ENCODE measurements at places on chromosomes 7 and 10.

- DNase-seq: peak; percentile 9
Observed at GRCh38 chr7:24466168-24466768, 107.0 kb upstream of the PALS2 start.

- DNase-seq: no peak
Observed at GRCh38 chr10:112857493-112857892, 92.6 kb upstream of the TCF7L2 start.

- no peak for DNase-seq
Observed at GRCh38 chr7:74325210-74325565, 36.0 kb downstream of the CLIP2 start.

- DNase-seq: no peak
Observed at GRCh38 chr10:15214237-15214636, 45.7 kb upstream of the NMT2 start.

- no peak for DNase-seq
Observed at GRCh38 chr7:22193450-22193983, 163.4 kb downstream of the RAPGEF5 start.

- no peak for DNase-seq
Observed at GRCh38 chr7:44536090-44536489, 5.0 kb downstream of the NPC1L1 start.

DNA sequence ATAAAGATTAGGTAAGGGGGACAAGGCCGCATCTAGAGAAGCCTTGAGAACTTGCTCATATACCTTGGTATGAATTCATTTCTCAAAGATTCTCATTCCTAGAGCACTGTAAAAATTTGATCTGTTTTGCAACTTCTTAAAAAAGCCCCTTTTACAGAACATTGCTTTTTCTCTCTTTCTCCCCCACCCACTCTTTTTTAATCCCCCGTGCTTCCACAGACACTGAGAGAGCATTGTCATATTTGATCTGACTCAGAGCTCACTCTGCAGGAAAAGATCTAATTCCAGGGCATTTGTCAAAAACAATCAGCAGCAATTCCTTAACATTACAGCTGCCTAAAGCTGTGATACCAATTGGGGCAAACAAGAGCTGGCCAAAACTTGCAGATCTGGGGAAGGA is 92.0 kb downstream of the ARHGAP22 start:
- DNase-seq: no peak

- DNase-seq: no peak
Observed at GRCh38 chr10:47033541-47034270, 122.5 kb downstream of the PTPN20 start.

GRCh38 chr7:47804767-47805545 is 143.3 kb downstream of the PKD1L1 start:
- DNase-seq: no peak

DNA sequence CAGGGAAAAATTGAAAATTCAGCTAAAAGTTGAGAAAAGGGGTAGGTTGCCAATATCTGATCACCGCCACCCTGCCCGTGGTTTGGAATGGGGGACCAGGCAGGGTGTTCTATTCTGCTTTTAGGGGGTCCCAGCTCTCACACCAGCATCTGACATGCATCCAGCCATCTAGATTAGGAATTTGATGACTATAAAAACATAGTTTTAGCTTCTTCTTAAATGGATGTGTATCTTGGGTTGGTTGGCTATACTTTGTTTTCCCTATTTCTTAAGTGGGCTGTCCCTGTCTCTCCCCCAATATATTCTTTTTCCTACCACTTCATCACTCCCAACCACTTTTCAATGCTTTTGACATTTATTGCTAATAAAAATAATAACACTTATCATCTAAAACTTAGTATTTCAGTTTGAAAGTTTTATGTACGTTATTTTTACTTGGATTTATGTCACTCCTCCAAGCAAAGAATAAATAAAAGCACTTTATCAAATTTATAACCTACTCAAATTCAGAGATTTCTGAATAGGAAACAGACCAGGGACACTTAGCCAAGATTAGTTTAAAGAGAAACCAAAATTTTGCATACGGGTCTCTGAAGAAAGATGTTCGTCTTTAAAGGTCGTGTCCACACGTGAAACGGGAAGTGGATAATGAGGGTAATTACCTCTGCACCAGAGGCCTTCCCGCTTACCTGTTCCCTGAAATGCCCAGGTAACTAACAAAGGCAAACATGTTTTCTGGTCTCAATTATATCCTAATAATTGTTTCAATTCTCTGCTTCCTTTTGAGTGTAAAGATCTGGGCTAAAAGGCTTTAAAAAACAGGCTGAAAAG is 233.2 kb upstream of the AUTS2 start:
- no peak for DNase-seq

DNA sequence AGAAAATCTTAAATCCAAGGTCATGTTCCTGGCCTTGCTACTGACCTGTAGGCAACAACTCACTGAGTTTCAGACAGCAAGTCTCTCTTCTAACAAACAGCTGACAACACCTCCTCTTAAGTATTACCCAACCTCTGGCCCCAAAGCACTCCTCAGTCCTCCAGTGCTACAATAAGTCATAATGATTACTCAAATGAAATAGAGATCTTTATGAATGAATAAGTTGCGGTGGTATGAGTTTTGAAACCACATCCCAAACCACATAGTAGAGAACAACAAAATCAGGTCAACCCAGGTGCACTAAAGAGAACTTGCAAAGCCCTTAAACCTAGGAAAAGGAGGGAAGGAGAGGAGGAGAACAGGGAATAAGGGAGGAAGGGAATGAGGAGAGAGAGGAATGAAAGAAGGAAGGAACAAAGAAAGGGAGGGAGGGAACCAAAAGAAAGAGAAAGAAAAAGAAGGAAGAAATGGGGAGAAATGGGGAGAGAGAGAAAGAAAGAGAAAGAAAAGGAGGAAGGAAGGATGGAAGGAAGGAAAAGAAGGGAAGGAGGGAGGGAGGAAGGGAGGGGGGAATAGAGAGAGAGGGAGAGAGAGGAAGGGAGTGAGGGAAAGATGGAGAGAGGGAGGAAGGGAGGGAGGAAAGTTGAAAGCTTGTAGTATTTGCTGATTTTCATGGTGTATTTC is 142.8 kb upstream of the CALCR start:
- DNase-seq: no peak

DNA sequence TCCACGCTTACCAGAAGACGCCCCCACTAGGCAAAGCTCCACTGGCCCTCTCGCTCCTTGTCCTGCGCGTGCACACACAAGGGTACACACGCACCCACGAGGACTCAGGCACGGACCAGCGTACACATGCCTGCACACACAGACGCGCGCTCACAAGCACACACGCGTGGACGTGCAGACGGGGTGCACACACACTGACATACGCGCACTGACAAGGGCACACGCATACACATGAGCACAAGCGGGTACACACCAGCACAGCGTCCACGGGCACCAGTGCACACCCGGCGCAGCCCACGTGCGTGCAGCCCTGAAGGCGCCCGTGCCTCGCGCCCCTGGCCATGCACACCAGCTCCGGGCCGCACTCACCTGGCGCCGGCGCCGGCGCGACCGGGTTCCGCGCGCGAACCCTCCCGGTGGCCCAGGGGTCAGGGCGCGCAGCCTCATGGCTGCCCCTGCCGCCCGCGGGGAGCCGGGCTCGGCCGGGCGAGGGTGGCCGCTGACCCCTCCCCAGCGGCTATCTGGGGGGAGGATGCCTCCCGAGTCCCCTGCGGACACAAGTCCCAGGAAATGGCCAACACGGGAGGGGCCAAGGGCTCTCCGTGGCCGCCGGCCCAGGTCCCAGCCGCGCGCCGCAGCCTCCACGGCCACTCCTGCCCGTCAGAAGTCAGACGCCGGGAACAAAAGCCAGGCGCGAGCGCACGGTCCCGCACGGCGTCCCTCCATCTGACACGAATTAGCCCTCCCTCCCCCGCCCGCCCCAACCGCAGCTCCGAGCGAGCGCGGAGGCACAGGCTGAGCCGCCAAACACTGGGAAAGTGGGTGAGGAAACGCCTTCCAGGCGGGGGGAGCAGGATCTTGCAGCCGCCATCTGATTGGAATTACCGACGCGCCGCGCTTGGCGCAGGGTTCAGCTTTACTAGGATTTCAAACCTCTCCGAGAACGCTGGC is 45.0 kb downstream of the TNS3 start:
- no peak for DNase-seq

DNA sequence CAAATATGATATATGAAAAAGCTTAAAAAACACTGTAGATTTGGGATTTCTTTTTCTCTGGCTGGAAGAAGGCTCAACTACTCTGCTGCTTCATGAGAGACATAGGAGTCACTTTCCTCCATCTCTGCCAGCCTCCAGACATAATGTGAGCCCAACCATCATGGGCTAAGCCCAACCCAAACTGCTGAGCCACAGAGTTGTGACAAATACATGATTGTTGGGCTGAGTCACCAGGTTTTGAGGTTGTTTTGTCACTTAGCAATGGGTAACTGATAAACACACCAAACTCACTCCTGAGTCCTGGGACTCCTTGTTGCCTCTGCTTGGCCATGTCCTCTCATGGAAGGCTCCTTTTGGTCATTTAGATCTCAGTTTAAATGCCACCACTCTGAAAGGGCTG is 381.8 kb upstream of the FZD8 start:
- peak; percentile 3 for DNase-seq

DNA sequence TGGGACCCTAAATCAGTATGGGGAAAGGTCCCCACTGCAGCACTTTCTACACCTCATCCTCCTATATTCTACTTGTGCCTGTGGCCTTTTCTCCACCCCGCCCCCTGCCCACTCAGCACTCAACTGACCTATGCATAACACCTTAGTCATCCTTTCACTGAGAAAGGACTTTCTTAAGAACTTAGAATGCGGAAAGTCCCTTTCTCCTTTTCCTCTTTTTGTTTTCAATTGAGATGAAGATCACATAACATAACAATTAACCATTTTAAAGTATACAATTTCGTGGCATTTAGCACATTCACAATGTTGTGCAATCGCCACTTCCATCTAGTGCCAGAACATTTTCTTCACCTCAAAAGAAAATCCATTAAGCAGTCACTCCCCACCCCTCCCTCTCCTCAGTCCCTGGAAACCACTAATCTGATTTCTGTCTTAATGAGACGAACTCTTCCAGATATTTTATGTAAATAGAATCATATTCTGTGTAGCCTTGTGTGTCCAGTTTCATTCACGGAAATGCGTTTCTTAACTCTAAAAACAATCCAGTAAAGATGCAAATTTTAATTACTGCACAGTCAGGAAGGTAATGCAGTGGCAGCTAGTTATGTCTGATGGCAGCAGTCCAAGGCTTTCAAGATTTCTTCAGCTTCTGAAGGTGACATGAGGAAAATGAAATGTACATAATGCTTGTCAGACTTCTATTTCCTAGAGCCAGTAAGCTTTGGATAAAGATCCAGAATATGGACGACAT is 41.7 kb downstream of the FAS start:
- no peak for DNase-seq

DNA sequence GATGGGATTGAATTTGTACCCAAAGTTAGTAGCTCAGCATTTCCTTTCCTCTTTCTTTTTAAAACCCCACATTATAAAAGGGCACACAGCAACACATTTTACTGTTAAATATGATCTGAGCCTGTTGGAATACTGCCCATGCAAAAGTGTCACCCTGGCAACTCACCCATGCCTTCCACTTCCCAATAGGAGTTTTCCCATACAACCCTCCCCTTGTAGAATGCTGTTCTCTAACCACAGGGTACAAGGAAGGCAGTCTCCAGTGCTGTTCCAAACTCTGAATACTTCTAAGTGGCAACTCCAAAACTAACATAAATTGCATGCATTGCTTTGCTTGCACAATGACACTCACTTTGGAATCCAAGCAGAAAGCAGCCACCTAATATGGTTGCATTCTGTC is 60.8 kb downstream of the NRCAM start:
- DNase-seq: no peak

DNA sequence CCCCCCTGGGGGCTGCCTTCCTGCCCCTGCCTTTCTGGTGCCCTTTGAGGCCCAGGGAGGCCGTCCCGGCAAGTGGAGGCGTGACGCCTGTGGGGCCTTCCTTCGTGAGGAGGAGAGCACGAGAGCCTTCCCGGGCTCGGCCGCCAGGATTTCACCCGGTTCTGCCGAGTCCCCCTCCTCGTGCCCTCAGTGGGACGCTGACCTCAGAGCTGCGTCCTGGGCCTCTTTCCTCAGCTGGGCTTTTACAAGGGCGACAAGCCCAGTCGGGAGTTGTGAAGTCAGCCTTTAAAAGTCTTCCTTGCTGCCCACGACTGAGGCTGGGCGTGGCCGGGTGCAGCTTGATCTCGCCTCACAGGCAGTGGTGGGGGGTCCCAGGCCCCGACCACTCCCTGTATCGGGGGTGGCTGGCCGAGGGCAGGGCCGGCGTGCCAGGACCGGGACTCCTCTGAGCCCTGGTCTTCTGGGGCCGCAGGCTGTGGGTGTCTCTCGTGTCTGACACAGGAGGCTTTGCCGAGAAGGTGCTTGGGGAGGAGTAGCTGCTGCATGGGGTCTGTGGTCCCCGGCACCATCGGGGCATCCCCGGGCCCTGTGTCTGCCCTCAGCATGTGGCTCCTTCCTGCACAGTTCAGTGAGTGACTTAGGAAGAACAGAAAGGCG is 41.8 kb downstream of the FAM20C start:
- DNase-seq: no peak

- DNase-seq: no peak
Observed at GRCh38 chr10:4121502-4122380, 336.7 kb upstream of the KLF6 start.

DNA sequence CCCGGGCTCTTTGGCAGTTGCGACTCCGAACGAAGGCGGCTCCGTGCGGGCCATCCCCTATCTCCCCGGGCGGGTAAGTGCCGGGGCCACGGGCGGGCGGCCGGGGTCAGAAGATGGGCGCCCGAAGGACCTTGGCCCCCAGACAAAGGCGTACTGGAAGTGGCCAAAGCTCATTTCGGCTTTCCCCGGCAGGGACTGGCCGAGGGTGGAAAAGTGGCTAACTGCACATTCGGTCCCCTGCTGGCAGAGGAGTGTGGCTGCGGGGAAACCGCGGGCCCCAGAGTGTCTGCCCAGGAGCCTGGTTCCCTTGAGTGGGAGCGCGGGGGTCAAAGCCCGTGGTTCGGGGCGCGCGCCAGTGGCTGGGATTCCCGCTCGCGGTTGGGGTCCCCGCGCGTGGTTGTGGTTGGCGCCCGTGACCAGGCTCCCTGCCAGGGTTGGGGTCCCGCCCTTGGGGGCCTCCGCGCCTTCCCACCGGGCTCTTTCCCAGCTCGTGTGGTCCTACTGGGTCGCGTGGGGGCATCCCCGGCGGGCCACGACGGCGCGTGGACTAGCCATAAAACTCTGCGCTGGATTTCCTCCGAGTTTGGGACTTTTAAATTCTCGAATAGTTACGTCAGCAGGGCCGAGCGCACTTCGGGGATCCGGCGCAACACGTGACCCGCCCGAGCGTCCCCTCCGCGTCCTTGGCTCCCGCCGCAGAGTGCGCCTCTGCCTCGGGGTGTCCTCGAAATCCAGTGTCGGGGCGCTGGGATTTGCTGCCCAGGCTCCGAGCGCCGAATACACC is 124.4 kb downstream of the TACC2 start:
- DNase-seq: peak; percentile 78

DNA sequence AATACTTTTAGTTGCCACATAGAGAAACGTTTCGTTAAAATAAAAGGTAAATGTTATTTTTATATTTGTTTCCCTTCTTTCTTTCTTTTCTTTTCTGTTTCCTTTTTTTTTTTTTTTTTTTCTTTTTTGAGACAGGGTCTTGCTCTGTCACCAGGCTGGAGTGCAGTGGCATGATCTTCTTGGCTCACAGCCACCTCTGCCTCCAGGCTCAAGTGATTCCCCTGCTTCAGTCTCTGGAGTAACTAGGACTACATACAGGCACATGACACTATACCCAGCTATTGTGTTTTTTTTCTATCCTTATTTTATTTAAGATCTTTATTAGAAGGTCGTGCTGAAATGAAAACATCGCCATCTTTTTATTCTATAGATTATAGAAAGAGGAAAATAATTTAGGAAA is 661.8 kb upstream of the MBL2 start:
- no peak for DNase-seq

- no peak for DNase-seq
Observed at GRCh38 chr10:8042721-8043568, 11.5 kb upstream of the GATA3 start.

All from HepG2 (cell line).